ENCODE measurements at places on chromosomes 16 and 17.

DNA sequence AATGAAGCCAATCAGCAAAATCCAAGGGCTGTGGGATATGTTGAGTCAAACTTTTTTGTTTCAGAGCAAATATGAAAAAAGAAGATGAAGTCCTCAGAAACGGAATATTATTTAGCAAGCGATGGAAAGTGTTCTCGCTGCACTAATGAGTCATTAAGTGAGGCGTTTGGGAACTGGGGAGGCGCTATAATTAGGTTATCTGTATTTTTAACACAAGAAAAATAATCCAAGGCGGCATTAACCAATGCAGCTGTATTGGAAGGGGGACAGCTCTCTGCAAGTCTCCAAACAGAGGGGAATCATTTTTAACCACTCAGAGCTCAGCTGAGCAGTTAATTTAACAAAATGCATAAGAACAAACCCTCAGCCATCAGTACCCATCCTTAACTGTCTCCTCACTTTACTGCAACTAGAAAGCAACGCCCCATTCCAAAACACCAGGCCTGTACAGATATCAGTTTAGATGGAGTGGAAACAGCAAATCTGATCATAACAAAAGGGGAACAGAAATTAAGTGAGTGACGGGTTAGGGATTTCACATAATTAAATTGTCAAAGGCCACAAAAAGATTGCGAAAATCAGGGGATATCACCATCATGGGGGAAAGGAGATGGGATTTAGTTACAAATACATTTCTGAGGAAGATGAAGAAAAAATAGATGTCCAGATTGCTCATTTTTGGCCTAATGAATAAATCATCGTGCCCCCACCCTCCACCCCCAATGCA, 211.0 kb upstream of the TOX3 start:
- DNase-seq = no peak

DNA sequence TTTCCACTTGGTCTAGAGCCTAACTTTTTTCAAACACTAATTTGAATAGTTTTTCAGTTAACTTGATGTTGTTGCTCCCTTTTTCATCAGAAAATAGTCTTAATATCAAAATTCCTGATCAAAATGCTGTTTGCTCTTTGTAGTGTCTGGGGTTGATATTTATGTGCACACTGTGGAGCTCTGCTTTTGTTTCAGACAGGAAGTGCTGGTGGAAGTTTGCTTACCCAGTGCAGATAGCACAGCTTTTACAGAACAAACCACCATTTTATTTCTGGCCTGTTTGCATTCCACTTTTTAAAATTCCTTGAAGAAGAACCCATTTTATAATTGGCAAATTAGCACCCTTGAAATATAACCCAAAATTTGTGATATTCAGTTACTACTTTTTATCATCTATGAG, 125.4 kb downstream of the MRTFB start:
- DNase-seq = no peak

GRCh38 chr16:27102701-27103575, 36.2 kb downstream of the C16orf82 start:
- DNase-seq = no peak

DNA sequence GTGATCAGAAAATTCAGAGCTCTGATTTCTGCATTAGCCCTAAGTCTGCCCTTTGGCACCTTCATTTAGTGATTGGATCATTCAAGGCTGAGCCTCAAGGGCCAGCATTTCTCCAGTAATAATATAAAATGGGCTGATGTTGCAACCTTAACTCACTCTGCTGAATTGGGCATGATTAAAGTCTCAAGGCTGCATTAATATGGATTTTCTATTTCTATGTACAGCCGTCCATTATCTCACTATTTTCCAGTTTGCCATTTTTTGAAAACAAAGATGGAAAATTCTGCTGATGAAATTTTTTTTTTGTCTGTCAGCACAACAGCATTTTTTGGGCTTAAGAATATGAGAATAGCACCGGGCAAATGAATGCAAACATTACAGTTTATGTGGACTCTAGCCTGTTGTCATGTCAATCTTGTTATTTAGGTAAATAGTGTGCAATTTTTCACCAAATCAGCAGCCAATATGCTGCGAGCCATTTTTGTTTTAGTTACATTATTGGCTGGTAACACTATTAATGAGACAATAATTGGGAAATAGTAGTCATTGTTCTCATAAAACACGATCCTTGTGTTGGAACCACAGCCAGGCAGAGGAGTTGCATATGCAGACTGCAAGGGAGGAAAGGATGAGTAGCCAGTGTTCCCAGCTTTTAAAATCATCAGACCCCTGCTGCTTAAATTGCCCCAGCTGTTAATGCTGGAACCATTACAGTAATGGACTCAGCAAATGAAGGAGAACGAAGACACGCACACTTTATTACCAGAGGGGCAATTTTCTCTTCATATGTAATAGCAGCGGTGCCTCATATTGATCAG, 10.5 kb downstream of the FTO start:
- peak; percentile 44 for DNase-seq

DNA sequence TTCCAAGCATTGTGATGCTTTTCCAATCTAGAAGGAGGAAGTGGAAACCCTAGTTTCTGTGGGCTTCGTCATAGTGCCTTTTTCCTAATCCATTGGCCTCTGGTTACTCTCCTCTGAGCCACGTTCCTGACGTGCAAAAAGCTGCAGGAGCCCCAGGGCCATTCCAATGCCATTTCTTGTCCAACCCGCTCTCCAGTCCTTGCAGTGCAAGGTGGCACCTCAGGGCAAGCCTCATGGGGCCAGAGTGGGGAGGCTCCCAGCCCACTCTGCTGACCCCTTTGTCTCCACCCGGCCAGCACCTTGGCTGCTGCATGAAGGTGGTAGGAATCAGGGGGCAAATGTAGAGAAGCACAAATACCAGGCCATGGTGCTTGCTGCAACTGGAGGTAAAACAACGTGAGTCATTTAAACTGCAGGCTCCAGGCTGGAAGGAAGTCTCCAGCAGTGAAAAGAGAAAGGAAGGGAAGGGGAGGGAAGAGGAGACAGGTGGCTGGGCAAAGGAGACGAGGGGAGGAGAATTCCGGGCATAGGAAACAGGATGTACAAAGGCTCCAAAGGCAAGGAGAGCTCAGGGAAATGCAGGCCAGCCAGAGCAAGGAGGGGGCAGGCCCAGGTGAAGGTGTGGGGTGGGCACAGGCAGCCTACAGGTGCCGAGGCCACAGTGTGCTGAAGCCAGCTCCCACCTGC, 168.2 kb upstream of the TNRC6C start:
- DNase-seq = no peak

- DNase-seq = no peak
These were observed 260.8 kb upstream of the ZFHX3 start for GRCh38 chr16:73308771-73309170.

- no peak for DNase-seq
These were observed 60.2 kb upstream of the PHOSPHO1 start for GRCh38 chr17:49290690-49291359.

DNA sequence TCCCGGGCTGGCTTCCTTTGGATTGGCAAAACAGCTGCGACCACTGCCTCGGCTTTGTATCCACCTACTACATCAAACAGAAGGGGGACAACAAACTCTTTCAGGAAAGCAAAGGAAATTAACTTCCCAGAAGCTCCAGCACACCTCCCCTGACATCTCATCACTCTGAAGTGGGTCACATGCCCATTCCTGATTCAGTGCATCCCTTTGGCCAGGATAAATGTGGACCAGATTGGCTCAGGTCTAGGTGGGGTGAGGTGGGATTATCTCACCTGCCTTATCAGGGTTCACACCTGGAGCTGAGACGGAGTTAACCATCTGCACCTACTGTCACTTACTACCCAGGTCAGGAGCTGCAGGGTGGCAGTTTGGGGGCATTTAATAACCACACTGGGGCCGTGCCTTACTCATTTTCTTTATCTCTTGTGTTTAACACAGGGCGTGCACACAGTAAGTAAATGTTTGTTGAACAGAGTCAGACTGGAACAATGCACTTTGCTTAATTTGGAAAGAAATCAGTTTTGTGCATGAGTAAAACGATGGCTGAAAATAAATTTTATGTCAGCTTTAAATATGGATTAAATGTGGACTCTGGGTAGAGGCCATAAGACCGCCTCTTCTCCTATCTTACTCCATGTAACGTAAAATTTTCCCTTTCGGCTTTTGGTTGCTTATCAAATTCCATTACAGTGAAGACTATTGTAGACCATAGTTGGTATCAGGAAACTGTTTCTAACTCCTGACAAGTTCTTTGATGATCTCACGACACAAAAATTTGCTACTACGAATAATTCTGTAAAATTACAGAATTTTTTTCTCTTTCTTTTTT, 36.0 kb downstream of the IQCK start:
- no peak for DNase-seq

- DNase-seq = no peak
These were observed 22.3 kb upstream of the TIMP2 start for GRCh38 chr17:78947235-78948149.

DNA sequence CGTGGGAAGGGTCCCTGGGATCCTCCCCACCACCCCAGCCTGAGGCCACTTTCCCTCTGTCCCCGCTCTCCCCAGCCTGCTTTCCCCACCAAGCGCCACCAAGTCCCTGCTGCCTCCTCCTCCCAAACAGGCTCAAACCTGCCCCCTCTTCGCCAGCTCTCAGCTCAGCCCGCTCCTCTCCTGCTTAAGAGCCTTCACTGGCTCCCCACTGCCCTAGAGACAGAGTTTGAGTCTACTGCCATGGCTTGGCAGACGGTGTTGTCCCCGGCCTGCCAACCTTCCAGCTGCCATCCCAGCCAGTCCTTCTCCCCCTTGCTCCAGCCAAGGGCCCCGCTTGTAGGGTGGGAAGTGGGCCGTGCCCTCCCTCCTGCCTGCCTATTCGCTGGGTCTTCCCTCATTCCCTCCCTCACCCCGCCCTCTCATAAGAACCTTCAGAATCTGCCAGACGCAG, 11.1 kb downstream of the IL4R start:
- no peak for DNase-seq

DNA sequence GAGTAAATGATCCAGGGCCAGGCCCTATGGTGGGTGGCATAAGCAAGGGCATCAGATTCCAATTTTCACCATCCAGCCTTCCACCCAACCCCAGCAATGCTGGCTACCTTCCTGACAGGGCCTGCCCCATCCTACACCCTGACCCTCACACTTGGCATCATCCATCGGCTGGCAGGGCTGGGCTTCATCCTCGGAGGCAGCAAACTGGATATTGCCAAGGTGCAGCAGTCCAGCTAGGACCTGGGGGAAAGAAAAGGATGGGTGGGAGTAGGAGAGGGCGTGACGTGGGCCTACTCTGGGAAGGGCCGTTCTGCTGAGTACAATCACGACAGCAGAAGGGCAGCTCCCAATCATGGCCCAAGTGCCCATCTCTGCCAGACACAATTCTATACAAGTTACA, 23.5 kb downstream of the MYO19 start:
- DNase-seq = no peak

DNA sequence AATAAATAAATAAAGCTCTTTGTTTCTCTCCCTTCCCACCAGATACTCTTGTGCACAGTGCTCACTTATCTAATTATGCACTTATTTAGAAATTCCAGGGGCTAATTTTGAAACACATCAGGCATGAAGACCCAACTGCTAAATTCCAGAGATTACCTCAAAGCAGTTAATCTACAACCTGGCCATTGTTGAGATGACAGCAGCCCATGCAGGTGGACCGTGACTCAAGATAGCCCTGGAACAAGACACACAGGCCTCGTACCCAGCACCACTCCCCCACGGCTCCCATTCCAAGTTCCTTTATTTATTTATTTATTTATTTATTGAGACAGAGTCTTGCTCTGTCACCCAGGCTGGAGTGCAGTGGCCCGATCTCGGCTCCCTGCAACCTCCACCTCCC, 60.1 kb upstream of the NPEPPS start:
- no peak for DNase-seq

DNA sequence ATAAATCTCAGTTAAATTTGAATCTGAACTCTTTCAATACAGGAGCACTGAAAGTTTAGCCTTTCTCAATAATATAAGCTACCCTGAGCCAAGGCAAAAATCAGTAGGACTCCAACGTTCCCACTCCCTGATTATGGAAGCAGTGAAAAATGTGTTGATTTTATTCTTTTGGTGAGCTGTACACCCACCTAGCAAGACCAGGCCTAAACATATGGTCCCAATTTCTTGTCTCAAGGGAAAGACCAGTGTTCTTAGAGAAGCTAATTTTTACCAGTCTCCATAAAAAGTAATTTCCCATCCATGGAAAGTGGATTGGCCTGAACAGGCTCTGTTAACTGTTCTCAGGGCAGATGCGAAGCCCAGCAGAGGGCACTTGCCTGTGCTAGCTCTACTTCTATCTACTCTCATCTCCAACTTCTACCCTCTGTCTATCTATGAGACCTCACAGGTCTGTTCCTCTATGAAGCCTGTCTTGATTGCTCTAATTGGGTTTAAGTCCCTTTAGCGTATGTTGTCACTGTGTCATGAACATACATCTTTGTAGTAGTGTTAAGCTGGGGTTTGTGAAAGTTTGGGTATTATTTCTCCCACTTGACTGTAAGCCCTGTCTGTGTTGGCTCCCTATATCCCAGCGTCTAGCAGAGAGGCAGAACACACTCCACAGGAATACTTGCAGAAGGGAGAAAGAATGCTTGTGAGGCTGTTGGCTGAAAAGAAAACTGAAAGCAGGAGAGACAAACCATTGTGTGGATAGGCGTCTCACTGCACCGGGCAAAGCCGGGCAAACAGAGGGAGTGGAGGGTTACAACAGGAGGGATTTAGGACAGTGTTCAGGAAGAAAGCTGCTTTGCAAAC, 167.1 kb upstream of the MAF start:
- DNase-seq = peak; percentile 5
